Activated naive CD4-positive, alpha-beta T cell (primary cell): ENCODE measurements at places on chromosomes 5 and 9.

- no peak for DNase-seq
Measured at GRCh38 chr5:176185133-176185733, 53.0 kb upstream of the SIMC1 start.

- no peak for DNase-seq
Measured at GRCh38 chr5:113162770-113163169, 186.2 kb downstream of the DCP2 start.

- no peak for DNase-seq
Measured at GRCh38 chr5:161261668-161262323, 284.7 kb downstream of the GABRB2 start.

DNA sequence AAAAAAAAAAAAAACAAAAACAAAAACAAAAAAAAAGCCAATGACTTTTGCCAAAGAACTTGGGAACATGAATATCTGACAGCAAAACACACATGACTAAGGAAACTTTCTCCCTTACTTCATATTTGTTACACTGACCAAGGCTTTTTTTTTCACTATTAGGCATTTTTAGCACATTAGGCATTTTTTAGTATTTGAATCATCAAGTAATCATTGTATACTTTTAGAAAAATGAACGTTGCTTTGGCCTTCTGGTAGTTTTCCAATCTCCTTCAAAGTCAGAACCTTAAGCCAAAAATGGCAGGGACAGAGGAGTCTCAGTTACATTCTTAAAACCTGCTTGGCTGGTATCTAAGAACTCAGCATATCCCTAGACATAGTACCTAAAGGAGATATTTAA is 19.3 kb downstream of the NREP start:
- no peak for DNase-seq

- no peak for DNase-seq
Measured at GRCh38 chr5:142441616-142442015, 116.8 kb upstream of the SPRY4 start.

DNA sequence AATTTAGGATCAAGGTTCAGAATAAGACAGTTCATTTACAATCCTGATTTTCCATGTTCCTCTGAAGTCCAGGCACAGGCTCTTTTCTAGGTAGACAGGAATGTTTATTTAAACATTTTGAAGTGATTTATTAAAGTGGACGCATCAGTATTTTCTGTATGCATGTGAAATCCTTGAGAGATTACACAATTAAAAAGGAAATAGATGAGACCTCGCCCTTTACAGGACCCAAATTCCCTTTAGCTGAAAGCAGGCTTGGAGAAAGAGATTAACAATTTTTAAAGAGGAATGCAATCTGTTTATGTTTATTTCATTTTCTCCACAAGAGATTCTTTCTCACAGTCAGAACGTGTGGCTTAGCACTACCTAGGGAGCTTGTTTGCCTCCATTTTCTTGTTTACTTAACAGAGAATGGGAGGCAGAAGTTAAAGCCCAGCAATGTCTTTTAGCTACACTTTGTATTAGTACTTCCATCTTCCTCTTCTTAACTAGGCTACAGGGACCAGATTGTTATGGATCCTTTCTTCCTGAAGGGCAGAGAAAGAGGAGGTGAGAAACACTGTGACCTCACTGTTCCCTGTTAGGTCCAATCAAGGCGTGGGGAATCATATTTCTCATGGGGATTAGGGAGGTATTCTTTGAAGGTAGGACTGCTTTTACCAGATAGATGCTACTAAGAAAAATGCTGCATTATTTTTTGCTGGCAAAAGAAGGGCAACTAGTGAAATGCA is 416.0 kb downstream of the SH3GL2 start:
- DNase-seq: no peak

- DNase-seq: no peak
Measured at GRCh38 chr9:93127395-93127911, 6.6 kb downstream of the NINJ1 start.

GRCh38 chr5:164679461-164679860 is 1174.0 kb downstream of the MAT2B start:
- no peak for DNase-seq

DNA sequence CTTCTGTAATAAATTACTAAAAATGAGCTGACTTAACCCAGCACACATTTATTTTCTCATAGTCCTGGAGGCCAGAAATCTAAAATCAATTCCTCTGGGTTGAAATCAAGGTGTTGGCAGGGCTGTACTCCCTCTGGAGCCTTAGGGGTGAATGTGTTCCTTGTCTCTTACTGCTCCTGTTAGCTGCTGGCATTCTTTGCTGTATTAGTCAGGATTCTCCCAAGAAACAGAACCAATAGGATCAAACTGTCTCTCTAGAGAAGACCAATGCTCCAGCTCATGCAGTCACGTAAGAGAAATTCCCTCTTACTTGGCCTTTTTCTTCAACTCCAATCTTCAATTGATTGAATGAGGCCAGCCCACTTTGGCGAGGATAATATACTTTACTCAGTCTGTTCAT is 15.3 kb upstream of the CD180 start:
- DNase-seq: no peak

DNA sequence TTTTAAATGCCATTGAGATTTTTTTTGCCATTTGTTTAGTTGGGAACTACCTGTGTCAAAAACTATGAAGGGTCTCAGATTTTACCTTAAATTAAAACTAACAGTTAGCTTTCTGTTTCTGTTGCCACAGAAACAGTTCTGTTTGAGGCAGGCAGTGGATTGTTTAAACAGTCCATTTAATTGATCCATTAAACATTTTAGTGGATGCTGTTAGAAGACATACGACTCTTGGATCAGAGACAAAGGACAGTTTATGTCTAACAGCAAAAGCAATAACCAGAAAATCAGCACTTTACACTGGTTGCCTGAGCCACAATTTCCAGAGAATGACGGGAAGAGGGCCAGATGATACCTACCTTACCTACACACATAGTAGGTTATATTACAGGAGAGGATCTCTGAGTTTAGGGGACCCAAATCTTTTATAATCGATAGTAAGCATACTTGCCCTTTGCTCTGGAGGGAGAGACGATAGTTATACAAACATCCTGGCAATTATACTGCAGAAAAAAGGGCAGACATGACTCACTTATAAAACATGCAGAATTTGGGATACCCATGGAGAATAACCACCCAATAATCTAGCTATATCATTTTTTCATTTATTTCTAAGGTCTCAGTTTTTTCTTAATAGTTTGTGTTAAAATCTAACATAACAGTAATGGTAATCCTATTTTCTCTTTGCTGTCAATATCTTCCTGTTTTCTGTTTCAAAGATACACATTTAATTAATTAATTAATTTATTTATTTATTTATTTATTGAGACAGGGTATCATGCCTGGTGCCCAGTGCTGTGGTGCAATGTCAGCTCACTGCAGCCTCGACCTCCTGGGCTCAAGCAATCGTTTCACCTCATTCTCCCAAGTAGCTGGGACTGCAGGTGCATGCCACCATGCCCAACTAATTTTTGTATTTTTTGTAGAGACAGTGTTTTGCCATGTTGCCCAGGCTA is 136.7 kb upstream of the TNFAIP8 start:
- DNase-seq: no peak

DNA sequence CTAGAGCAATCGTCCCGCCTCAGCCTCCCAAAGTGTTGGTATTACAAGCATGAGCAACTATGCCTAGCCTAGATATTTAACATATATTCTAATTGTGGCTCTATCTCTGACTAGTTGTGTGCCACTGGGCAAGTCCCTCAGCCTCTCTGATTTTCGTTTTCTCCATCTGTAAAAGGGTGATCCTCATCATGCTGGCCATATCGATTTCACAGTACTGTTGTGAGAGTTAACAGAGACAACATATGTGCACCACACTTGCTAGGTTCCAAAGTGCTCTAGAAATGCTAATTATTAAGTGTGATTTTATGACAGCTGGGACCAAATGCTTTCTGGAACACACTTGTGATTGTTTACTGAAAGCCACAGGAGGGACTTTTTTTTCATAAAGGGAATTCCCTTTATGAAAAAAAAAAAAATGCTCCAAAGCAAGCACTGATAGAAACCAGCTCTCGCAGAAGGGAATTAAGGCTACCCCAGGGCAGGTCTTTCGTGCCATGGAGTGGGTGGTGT is 78.5 kb upstream of the EPB41L4B start:
- DNase-seq: no peak

DNA sequence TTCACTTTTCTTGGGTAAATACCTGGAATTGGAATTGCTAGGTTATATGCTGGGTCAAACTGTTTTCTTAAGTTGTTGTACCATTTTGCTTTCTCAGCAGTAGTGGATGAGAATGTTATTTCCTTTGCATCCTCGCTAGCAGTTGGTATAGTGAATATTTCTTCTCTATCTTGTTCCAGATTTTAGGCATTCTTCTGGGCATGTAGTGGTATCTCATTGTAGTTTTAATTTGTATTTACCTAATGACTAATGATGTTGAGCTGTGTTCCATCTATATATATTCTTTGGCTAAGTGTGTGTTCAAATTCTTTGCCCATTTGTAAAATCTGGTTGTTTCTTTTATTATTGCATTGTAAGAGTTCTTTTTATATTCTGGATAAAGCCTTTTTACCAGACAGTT is 333.3 kb downstream of the MAT2B start:
- no peak for DNase-seq

DNA sequence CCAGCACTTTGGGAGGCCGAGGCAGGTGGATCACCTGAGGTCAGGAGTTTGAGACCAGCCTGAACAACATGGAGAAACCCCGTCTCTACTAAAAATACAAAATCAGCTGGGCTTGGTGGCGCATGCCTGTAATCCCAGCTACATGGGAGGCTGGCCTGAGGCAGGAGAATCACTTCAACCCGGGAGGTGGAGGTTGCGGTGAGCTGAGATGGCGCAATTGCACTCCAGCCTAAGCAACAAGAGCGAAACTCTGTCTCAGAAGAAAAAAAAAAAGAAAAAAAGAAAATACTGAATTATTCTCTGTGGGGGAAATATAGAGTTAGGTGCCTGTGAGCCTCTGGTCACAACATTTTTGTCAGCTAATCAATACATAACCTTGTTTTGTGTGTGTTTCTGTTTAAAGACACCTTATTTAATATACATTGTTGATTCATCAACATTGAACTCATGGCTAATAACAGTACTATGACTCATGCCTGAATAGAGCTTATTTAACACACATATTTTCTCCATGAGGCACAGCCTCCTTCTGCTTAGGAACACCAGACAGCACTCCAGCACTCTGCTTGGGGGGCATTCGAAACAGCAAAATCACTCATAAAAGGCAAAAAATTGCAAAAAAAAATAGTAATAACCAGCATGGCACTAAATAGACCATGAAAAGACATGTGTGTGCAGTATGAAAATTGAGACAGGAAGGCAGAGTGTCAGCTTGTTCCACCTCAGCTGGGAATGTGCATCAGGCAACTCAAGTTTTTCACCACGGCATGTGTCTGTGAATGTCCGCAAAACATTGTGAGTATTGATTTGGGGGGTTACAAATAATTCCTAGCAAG is at the start of gene IL31RA:
IL31RA (plus strand) TSS at position 519 of the 836 bp plus-strand sequence; CDS start at position 733, 214 bp downstream.
- DNase-seq: no peak

- no peak for DNase-seq
Measured at GRCh38 chr5:199197-199949, 8.1 kb downstream of the LRRC14B start.

DNA sequence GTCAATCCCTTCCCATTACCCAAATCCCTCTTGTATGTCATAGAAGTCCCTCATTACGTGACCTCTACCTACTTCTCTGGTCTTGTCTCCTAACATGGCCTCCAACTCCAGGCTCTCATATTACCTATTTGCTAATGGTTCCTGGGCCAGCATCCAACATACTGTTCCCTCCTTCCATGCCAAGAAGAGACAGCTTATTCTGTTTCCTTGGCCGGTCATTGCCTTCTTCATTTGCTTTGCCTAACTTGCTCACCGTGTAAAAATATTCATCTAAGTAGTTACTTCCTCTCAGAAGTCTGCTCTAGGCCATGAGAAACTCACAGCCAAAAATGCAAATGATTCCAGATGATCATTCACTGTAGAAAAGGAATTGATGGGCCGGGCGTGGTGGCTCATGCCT is 8.9 kb upstream of the IL6ST start:
- no peak for DNase-seq

- no peak for DNase-seq
Measured at GRCh38 chr9:114583371-114584155, 4.0 kb upstream of the ATP6V1G1 start.

GRCh38 chr5:42855811-42856210 is 44.1 kb upstream of the SELENOP start:
- DNase-seq: no peak

DNA sequence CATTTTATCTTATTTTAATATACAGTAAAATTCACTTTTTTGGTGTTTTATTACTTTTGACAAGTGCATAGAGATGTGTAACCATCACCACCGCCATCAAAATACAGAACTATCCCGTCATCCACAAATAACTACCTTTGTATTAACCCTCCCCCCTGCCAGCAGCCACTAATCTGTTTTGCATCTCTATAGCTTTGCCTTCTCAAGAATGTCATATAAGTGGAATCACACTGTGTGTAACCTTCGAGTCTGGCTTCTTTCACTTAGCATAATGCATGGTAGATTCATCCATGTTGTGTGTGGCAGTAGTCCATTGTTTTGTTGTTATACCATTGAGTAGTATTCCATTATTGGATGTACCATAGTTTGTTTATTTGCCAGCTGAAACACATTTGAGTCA is 98.8 kb downstream of the BOD1 start:
- DNase-seq: no peak

DNA sequence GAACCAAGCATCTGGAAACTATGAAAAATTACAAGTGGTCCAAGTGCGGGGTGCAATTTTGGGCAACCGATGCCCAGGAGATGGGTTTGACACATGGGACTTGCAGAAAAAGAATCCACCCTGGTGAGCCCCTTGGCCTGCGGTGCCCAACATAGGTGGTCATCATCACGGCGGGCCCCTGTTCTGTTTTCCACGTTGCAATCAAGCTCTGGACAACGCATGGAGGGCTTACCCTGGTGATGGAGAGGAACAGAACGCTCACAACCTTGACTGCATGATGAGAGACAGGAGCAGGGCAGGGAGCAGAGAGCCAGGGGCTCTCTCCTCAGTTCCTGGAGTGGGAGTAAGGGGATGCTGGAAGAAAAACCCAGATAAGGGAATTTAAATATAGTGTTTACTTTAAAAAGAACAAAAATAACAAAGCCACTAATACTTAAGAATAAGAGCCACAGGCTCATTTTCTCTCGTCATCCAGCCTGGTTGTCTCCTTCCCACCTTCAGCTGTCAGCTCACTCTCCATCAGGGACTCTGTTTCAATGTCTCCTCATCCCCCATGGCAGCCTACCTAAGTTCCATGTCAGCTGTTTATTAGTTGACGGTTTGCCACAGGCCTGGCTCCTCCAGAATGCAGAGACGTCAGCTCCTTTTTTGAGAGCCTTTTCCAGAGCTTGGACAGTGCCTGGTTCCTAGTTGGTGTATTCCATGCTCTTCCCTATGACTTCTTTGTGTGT is 172.1 kb downstream of the GADD45G start:
- DNase-seq: no peak

DNA sequence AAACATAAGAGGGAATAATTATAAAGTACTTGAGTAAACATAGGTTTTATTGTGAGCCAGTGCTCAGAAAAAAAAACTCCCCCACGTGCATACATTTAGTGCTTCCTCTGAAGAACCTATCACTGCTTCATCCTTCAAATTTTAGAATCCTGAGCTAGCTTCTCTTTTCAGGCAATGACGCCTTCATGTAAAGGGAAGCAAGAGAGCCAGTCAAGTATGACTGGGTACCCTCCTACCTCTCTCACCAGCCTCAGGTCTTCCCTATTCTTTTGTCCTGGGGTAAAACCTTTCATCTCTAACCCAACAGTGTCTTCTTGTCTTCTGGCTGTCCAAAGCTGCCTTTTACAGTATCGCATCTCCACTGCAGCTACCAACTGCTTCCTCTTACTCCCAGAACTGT is 32.0 kb downstream of the PLPP1 start:
- DNase-seq: no peak
